ENCODE measurements at places on chromosomes 7 and 10.

GRCh38 chr10:107614939-107615685 lies 450.6 kb upstream of the SORCS1 start:
- DNase-seq = no peak

GRCh38 chr7:32069116-32069650 lies 1.0 kb downstream of the PDE1C start:
- DNase-seq = no peak

DNA sequence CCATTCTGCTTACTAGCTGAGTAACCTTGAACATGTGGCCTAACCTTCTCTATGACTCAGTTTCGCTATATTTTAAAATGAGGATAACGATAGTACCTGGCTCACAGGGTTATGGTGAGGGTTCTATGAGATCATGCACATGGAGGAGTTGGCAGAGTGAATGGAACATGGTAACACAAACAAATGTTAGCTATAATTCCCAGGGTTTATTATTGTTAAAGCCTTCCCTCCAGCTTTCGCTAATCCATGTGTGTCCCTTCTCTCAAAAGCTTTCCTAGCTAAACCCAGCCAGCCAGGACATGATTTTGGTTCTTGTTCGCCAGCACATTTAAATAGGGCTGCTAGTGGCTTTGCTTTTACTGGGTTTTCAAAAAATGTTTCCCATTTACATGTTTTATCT lies 361.0 kb upstream of the NFE2L3 start:
- no peak for DNase-seq

GRCh38 chr10:131947631-131948347 lies 33.9 kb downstream of the BNIP3 start:
- DNase-seq = no peak

DNA sequence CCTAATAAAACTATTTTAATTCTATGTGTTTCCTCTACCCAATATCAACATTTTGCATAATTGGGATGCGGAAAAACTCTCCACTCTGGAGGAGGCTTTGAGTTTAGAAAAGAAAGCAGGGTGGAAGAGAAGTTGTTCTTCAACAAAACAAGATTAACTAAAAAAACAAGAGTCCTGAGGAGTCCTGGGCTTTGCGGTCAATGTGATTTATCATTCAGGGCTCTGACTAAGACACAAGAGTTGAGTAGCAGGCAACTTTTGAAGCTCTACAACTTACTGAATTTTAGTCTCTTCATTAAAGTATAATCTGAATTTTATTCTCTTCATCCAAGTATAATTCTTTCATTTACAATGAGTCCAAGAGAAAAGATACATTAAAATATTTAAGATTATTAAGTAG lies 18.3 kb upstream of the TMEM26 start:
- DNase-seq = no peak

- no peak for DNase-seq
Measured at GRCh38 chr7:52720856-52721255, 314.6 kb upstream of the POM121L12 start.

DNA sequence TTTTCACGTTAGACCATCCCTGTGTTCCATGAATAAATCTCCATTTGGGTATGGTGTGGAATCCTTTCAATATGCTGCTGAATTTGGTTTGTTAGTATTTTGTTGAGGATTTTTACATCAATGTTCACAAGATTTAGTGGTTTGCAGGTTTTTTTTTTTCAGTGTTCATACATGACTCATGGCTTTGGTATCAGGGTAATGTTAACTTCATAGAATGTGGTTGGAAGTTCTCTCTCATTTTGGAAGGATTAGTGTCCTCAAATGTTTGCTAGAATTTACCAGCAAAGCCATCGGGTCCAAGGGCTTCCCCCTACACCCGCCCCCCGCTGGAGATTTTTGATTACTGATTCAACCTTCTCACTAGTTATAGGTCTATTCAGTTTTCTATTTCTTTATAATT lies 398.0 kb downstream of the NXPH1 start:
- no peak for DNase-seq

- DNase-seq = no peak
Measured at GRCh38 chr7:150727381-150727780, 9.8 kb upstream of the GIMAP5 start.

GRCh38 chr7:129911790-129912189 lies 41.0 kb downstream of the UBE2H start:
- no peak for DNase-seq

DNA sequence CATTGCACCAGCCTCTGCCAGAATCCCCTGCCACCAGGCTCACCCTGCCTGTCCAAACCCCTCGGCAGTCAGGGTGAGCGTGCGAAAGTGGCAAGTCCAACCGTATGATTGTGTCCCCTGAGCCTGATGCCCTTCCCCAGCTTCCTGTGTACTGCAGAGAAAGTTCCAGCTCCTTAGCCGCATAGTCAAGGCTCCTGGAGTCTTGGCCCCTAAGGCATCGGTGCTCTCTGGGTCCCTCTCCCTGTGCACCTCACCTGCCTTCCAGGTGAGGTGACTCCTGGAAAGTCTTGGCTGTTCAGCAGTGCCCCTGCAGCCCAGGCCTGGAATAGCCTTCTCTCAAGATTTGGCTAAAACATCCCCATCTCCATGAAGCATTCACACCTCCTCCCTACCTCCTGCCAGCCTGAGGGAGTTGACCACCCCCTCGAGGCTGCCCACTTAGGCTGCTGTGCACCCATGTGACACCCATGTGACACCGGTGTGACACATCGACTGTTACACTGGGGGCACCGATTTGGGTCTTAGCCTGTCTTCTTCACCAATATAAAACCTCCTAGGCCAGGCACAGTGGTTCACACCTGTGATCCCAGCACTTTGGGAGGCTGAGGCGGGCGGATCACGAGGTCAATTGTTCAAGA lies 56.1 kb upstream of the ELN start:
- peak; percentile 16 for DNase-seq

DNA sequence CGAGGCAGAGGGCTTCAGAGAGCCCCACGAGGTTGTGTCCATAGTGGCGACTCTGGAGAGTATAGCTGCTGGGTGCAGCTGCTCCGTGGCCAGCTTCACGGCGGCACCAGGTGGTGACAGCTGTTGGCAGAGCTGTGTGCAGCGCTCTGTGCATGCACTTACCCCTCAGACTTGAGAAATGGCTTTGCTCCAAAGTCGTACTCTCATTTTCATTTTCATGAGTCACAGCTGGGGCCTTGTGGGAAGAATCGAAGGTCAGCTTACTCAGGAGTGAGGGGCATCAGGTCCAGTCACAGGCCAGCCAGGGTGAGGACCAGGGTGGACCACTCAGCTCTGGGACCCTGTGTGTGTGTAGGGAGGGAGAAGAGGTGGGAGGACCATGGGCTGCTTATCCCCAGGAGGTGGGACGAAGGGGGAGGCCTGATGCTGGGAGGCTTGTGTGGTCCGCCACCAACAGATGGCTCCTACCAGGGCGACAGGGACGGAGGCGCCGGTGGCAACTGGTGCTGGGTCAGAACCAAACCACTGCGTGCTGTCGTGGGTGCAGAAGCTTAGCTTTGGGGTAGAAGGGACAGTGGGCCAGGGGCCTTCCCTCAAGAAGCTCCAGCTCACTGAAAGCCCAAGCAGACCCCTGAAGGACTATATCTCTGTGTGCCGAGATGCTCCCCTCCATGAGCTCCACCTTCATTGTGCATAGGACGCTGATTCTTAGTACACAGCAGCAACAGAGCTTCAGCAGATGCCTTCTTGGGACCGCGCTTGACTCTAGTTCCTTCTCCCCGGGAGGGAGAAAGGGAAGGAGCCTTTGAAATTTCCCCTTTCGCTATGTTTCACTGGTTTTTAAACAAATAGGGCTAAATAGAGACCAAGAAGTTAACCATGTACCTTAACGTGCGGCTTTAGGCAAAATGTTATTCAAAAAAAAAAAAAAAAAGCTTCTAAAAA lies 225.0 kb downstream of the CELF2 start:
- no peak for DNase-seq

GRCh38 chr7:2312267-2312929 lies 1.8 kb downstream of the SNX8 start:
- no peak for DNase-seq

DNA sequence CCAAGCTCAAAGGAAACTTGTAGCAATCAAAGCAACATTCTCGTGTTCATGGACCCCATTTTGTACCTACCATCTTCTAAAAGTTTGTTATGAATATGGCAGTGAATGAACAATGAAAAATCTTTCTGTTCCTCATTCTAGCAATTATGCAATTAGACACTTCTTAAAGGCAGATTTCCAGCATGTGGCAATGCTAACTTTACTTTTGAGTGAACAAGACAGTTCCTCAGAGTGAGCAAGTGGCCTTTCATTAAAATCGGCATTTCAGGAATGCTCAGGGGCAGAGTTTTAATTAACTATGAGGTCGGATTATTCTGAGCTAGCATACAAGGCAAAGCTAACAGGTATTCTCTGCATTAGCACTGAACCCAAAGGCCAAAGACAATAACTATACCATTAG lies 48.4 kb upstream of the NFE2L3 start:
- DNase-seq = no peak

GRCh38 chr10:11842411-11842810 lies 19.3 kb downstream of the PROSER2 start:
- DNase-seq = no peak

DNA sequence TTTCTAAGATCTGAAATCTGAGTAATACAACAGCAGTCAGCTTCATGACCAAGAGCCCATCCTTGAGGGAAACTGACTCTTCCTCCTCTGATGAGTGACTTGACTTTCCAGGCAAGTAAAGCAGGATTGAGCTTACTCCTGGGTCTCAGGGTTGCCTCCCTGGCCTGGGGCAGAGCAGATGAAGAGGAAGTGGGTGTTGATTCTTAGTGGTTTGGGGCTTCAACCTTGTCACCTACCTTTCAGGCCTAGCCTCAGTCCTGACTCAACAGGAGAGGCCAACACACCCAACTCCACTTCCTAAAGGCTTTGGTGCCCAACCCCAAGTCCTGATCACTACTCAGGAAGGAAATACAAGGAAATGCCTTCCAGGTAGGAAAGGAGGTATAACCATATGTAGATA lies 54.1 kb downstream of the KCNMA1 start:
- DNase-seq = no peak

GRCh38 chr10:717458-717857 lies 28.0 kb upstream of the DIP2C start:
- DNase-seq = no peak

DNA sequence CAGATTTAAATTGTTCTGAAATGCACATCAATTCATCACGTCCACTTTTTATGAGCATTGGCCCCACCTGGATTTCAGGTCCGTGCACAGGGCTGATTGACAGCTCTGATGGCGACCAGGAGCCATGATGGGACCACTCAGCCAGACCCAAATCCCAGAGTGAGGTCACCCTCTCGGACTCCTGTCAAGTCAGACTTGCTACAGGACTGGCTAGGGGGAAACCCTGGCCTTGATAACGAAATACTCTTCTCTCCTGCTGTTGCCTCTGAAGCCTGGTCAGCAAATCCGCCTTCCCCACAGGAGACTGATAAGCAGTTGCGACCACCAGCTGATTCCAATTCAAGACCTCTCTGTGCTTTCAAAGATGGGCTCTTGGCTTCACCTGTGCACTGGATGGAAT lies 76.4 kb downstream of the CARD11 start:
- DNase-seq = no peak

GRCh38 chr10:105291571-105291970 lies 650.5 kb downstream of the SORCS3 start:
- DNase-seq = no peak

DNA sequence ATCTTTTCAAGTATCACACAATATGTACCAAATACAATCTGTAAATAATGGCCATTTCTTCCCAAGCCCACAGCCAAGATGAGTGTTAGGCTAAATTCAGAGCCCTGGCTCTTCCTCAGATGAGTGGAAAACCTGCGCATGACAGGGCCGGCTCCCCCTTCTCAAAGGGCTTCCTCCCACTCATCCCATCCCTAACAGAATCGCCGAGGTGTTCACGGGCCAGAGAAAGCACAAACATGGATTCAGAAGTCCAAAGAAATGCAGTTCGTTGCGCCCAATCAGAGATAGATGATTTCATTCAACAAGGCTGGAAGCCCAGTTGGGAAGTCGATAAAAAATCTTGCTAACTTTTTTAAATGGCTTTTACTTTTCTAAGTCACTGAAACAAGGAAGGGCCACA lies 121.8 kb downstream of the UBE2H start:
- DNase-seq = no peak

DNA sequence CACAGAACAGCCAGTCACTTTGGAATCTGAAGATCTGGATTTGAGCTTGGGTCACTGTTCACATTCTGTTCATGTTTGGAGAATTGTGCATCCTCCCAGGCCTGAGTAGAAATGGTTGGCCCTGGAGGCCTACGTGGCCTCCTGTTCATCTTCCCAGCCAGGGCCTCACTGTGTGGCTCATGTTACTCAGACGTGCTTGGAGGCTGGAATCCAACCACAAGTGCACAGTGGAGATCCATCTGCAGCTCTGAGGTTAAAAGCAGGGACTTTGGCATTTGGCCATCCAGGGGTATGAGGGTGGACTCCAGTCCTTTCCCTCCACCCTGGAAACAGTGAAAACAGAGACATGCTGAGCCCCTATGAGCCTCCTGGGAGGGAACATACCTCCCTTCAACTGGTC lies 709.0 kb upstream of the IGFBP3 start:
- DNase-seq = no peak

DNA sequence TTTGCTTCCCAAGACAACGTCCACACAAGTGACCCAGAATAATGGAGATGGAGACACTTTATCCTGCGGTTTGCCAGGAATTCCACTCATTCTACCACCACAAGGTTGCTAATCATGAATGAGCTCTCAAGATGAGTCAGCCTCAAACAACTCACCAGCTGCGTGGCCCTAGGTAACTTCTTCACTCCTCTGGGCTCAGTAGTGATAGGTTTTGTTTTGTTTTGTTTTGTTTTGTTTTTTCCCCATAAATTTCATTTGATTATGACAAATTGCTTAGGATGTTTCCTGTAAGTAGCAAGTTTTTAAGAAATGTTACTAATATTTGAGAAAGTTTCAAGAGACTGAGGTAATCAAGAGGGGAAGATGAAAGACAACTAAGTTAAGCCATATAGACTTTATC lies 286.8 kb downstream of the PARD3 start:
- peak; percentile 66 for DNase-seq

GRCh38 chr10:96835899-96836298 lies 3.8 kb downstream of the LCOR start:
- DNase-seq = no peak

- no peak for DNase-seq
Measured at GRCh38 chr7:154867068-154867467, 135.9 kb downstream of the PAXIP1 start.

DNA sequence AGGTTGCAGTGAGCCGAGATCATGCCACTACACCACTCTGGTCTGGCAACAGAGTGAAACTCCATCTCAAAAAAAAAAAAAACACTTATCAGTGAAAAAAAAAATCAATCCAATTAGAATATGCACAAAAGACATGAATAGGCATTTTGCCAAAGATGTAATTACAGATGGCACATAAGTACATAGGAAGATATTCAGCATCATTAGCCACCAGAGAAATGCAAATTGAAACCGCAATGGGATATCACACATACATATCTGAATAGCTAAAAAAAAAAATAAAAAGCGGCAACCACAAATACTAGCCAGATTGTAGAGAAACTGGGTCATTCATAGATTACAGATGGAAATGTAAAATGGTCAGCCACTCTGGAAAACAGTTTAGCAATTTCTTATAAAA lies 1310.8 kb downstream of the XPNPEP1 start:
- no peak for DNase-seq

- DNase-seq = no peak
Measured at GRCh38 chr10:17001961-17002749, 127.5 kb downstream of the CUBN start.
